Foreskin keratinocyte (primary cell): ENCODE measurements at places on chromosomes 2 and 18.

GRCh38 chr18:63261029-63261428 is 58.5 kb downstream of the BCL2 start:
- DNase-seq, result no peak

- DNase-seq, result peak; percentile 22
Observed at GRCh38 chr2:98608962-98609604, 694 bp downstream of the UNC50 start.

GRCh38 chr2:138846216-138846821 is 66.1 kb upstream of the NXPH2 start:
- DNase-seq, result no peak

- no peak for DNase-seq
Observed at GRCh38 chr18:48814490-48815178, 136.1 kb downstream of the SMAD7 start.

DNA sequence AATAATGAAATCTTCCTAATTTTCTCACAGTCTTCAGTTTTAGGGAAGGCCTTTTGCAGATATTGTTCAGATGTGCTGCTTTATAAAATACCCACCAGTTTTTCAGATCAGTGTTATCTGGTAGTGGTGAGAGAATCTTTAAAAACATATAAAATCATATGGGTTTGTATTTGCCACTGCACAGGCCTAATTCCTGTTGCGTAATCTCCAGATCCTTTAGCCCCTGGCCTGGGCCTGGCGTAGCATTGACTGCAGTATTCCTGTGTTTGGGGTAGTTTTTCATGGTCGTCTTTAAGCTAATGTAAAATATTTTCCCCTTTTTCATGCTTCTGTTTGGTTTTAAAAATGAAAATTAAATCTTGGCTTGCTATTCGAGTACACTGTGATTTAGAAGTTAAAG is 43.2 kb downstream of the TSHZ1 start:
- no peak for DNase-seq

- peak; percentile 92 for DNase-seq
Observed at GRCh38 chr2:12702168-12703121, 14.3 kb upstream of the TRIB2 start.

DNA sequence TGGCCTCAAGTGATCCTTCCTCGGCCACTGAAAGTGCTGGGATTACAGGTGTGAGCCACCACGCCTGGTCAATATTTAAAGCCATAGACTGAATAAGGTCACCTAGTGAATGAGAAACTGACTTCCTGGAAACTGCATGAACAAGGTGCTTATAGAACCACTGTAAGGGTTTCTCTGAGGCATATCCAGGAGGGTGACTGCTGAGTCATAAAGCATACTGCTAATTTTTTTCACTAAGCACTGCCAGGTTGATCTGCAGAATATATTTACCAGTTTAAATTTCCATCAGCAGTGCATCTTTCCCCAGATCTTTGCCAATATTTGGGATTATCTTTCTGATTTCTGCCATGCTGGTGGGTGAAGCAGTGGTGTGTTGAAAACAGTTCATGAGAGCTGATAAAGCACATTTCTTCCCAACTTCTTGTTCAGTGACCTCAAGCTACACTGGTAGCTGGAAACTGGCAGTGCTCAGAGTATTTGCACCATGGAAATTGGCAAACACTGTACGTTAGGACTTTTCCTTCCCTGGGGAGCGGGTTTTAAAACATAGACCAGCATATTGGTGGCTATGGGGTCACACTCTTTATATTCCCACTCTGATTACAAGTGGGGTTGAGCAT is 4.2 kb upstream of the CLIP4 start:
- DNase-seq, result peak; percentile 45

GRCh38 chr18:46562674-46563192 is 94.3 kb downstream of the LOXHD1 start:
- no peak for DNase-seq

DNA sequence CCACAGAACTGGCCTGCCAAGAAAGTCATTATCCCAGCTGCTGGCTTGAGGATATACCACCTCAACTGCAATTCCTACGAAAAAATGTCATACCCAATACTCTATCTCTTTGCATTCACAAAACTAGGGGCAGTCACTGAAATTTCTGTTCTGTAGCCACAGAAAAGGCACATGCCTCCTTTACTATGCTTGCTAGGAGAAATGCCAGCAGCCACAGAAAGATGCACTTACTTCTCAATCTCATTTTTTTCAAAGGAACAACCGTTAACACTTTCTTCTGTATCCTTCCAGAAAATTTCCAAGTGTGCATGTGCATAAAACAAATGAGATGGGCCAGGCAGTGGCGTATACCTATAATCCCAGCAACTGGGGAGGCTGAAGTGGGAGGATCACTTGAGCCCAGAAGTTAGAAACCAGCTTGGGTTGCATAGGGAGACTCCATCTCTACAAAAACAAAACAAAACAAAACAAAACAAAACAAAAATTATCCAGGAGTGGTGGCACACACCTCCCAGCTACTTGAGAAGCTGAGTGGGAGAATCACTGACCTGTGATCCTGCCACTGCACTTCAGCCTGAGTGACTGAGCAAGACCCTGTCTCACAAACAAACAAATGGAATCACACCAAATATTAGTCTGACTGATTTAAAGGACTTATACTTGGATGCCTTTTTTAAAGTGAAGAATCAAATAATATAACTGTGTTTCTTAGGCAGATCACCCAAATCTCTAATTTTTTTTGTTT is 22.4 kb upstream of the PUM2 start:
- no peak for DNase-seq

DNA sequence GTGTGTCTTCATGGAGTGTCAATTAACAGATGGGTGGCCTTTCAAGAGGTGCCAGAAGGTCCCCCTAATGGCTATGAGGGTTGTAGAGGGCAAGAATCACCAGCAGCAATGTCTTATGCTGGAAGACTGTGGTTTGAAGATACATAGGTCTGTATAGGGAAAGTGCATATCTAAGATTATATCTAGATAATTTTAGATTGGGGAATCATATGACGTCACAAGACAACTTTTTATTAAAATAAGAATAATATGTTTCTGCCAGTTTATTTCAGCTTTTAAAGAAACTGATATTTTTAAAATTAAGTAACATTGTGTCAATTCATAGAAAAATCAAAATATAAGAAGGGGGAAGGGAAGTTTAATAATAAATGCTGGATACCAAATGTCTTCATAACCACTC is 162.3 kb downstream of the TTN start:
- no peak for DNase-seq

- DNase-seq, result no peak
Observed at GRCh38 chr2:120330946-120331822, 14.8 kb upstream of the INHBB start.

- DNase-seq, result no peak
Observed at GRCh38 chr2:102442967-102443828, 20.2 kb downstream of the IL18RAP start.

DNA sequence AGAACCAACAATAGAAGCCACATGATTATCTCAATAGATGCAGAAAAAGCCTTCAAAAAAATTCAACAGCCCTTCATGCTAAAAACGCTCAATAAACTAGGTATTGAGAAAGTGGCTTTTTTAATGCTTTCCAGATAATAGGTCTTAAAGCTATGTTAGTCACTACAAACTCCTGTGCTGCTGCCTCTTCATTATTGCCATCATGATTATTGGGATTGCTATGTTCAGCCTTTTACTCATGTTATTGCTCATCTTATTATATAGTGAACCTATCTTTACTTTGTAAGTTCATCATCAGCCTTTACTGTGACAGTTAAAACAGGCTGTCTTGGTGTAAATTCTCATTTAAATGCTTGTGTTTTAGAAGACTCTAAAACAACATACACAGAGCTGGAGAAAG is 1557.2 kb upstream of the ZEB2 start:
- DNase-seq, result peak; percentile 58
